ENCODE measurements at places on chromosomes 2 and 18. TPM values are rescaled to one million over a fixed set of nuclear protein-coding genes. Genes with fewer than 3 reads are reported as not detected.

The HSPD1 gene
- total RNA-seq = 227 TPM

DNA sequence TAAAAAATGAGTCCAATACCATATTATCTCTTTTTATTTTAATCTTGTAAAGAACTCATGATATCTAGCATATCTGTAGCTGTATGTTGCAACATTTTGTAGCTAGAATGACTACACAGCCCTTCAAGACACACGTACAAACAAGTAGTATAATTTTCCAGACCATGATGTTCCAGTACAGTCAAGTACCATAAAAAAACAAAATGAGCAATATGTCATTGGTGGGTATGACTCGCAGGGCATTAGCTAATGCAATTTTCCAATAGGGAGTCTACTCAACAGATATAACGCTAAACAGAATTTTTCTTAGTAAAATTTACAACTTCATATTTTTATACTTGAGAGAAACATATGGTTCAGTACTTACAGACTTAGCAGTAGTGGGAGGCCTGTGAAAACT, 53.6 kb upstream of the UGP2 start:
- H3K27ac ChIP-seq = no peak overlapping the region
- H3K36me3 ChIP-seq = no peaks in the 10 kb centered on the region
- H3K4me3 ChIP-seq = no peak overlapping the region
- peaks cover 2% of the 10 kb centered on the region for H3K27me3 ChIP-seq
- no peak for DNase-seq

The LHCGR gene
- not detected for total RNA-seq

The RBFA gene
- total RNA-seq = 13.9 TPM

DNA sequence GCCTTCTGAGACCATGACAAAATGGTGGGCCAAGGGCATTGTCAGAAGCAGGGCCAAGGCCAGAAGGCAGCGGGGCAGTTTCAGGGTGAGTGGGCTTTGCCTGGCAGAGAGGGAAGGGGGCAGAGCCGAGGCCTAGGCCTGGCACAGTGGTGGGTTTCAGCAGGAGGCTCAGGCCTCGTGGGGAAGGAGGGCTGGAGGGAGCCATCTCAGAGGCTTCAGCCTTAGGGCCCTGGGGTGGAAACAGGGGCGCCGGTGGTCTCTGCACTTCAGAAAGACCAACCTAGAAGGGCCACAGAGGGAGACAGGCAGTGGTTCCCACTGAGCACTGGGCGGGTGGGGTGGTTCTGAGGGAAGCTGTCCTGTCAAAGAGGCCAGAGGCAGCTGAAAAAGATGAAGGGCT, 58.0 kb upstream of the SMAD7 start:
- no peaks in the 10 kb centered on the region for H3K36me3 ChIP-seq
- peaks cover 4% of the 10 kb centered on the region for H3K27me3 ChIP-seq
- H3K27ac ChIP-seq = no peak overlapping the region
- no peak for DNase-seq
- no peaks in the 10 kb centered on the region for H3K4me1 ChIP-seq

GRCh38 chr18:23259701-23260681, 124.7 kb downstream of the CABLES1 start:
- peaks cover 2% of the 10 kb centered on the region for H3K27me3 ChIP-seq
- H3K4me3 ChIP-seq = no peak overlapping the region
- no peaks in the 10 kb centered on the region for H3K36me3 ChIP-seq
- no peak for DNase-seq
- H3K4me1 ChIP-seq = peaks cover 31% of the 10 kb centered on the region

- DNase-seq = no peak
- H3K4me1 ChIP-seq = no peaks in the 10 kb centered on the region
- H3K36me3 ChIP-seq = no peaks in the 10 kb centered on the region
- H3K4me3 ChIP-seq = no peak overlapping the region
- H3K27ac ChIP-seq = no peak overlapping the region
- H3K27me3 ChIP-seq = no peaks in the 10 kb centered on the region
Observed at GRCh38 chr2:215149894-215150293, 11.5 kb upstream of the ABCA12 start.

Data from activated CD4-positive, alpha-beta memory T cell treated with anti-CD3 and anti-CD28 coated beads, Interleukin-2, amount 10 ng/mL, durations not matched to agents 7 days and 5 days (primary cell).